ENCODE measurements at places on chromosomes 4 and X.
A peak's percentile ranks its signal among the peaks of the same experiment; 100 is the strongest.

DNA sequence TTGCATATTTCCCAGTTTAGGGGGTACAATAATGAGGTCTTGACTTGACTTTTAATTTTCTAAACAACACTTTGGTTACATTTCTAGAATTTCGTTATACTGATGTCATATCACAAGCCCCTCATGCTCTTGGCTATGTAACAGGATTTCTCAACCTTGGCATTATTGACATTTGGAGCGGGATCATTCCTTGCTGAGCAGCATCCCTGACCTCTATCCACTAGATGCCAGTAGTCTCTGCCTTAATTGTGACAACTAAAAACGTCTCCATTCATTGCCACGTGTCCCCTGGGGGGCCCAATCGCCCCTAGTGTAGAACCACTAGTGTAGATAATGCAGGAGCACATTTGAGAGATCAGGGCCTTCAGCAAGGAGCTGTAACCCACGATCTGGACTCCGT, 234.2 kb upstream of the MID1 start:
- DNase-seq = no peak

GRCh38 chrX:29858714-29859113, 356.6 kb upstream of the MAGEB2 start:
- DNase-seq = no peak

DNA sequence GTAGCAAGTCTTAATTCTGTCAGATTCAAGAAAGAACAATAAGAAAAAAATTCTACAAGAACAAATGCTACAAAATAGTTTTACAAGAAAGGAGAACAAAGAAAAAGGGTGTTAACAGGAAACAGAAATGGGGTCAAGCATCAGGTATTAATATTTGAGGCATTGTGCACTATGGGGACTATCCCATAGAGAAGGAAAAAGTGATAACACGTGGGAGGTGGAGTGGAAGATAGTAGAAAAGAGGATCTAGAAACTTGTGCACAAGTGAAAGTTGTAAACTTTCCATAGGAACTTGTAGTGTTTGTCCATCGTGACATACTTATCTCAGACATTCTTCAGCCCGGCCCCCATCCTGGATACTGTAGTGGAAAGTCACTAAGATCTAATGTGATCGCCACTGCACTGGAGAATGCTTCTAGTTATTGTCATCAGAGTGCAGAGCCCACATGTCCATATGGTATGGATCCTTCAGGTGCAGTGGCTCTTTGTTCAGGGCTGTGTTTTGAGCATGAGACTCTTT, 15.4 kb upstream of the NFXL1 start:
- DNase-seq = no peak

GRCh38 chrX:130676861-130677260, 226.1 kb downstream of the ENOX2 start:
- DNase-seq = no peak

GRCh38 chr4:7918981-7919380, 20.7 kb downstream of the AFAP1 start:
- no peak for DNase-seq

DNA sequence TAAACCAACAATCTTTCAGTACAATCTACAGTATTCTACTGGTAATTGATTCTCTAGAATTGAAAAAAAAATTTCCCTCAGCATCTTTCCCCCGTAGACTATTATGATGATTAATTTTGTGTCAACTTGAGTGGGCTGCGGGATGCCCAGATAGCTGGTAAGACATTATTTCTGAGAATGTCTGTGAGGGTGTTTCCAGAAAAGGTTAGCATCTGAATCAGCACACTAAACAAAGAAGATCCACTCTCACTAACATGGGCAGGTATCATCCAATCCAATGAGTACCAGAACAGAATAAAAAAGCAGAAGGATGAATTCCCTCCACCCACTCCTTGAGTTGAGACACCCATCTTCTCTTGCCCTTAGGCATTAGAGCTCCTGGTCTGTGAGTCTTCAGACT, 186.1 kb upstream of the MAB21L2 start:
- no peak for DNase-seq

- DNase-seq = no peak
Observed at GRCh38 chr4:161285461-161285860, 878.3 kb downstream of the FSTL5 start.

DNA sequence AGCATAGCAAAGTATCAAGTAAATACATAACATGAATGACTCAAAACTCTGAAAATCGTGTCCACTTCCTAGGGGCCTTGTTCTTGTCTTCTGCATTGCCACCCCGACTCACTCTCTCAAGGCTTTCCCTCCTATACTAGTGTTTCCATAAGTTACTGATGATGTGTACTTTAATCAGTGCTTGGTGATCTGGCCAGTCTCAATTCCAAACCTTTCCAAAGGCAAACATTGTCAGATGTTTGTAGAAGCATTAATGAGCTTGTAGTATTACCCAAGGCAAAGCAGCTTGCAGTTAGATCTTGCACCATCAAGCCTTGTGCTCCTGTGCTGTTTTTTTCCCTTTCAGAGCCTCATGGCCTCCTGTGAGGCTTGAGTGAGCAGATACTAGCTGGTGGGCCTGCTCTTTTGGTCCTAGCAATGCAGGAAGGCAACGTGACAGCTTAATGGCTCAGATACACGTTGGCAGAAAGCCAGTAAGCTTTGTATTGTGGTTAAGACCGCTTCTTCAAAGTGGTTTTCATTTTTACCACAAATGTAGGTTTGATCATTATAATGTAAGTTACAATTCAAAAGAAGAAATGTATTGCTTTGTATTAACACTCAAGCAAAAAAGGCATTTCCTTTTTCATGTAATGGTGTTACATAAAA, 51.8 kb downstream of the RBPJ start:
- peak; percentile 31 for DNase-seq

All from right hindlimb (tissue), 1 donor.